Neural progenitor cell (in vitro differentiated cells): ENCODE measurements at places on chromosomes 3 and 15.
A peak's percentile ranks its signal among the peaks of the same experiment; 100 is the strongest.

DNA sequence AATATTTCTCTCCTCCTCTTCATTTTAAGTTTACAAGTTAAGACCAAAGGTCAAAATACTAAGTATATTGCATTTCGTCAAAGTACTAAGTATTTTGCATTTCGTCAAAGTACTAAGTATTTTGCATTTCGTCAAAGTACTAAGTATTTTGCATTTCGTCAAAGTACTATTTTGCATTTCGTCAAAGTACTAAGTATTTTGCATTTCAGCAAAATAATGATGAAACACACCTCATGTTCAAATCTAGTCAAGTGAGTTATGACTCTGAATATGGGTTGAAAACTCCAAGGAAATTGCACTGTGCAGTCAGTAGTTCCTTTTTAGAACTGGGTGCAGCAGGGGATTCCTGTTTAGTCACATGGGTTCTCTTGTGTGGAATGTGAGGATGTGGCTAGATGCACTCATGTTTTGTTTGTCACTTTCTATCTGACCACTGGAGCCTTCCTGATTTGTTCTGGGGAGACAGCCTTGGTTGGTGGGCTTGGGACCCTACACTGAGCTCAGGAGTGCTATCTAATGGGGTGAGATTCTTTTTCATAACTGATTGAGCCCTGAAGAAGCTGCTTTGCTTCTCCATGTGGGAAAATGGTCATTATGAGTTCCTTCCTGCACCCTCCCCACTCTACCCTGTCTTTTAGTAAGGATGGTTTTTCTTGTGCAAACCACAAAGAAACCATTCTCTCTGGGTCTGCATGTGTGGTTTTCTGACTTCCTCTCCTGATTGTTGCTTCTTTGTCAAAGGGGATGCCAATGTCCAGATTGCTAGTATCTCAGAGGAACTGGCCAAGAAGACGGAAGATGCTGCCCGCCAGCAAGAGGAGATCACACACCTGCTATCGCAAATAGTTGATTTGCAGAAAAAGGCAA is 73.4 kb downstream of the CCK start:
- DNase-seq, result no peak

- no peak for DNase-seq
These were observed 90.1 kb upstream of the PRR23C start for GRCh38 chr3:139134678-139135372.

DNA sequence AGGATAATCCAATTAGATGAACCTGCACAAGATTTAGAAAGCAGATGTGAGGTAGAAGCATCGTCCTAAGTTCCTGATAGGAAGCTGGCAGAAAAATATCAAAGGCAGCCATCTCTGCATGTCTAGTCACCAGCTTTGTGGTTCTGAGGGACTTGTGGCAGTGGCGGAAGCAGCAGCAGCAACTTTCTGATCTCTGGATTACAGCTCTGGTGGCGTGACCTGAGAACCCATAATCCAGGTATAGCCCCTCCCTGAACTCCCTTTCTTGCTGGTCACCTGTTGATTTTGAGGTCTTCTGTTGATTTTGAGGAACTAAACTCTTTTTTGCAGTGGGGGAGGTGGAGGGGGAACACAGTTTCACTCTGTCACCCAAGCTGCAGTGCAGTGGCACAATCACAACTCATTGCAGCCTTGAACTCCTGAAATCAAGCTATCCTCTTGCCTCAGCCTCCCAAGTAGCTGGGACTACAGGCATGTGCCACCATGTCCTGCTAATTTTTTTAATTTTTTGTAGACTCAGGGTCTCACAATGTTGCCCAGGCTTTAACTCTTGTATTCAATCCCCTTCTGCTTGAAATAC is 7.9 kb downstream of the FSIP1 start:
- DNase-seq, result no peak

- no peak for DNase-seq
These were observed 30.8 kb downstream of the MUC20 start for GRCh38 chr3:195751560-195751959.

DNA sequence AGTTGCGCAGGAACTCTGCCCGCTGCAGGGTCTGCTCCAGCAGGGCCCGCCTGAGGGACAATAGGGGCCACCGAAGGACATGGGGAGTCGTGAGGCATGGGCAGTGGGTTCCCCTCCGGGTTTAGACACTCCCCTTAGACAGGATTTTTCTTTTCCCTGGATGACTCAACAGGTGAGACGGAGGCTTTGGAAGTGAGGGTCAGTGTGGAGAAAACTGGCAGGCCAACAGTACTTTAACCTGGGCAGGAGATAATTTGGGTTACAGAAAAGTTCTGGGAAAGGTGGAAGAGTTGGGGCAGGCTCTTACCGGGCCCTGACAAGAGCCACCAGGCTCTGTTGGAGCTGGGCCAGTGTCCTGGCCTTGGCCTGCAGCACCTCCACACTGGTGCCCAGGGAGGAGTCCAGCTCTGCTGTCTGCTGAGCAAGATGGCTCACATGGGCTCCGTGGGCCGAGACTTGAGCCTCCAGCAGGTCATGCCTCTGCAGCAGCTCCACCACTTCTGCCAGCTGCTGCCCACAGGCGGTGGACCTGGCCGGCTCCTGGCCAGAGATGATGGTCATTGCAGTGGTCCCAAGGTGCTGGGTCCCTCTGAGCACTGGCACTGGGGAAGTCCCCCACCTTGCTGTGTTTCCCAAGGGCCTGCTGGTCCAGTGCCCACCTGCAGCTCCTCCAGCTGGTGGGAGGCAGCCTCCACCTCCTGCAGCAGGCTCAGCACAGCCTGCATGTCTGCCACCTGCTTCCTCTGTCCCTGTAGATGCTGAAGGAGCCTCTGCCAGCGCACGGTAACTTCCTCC is 11.0 kb downstream of the SPTBN5 start:
- DNase-seq, result no peak

- peak; percentile 55 for DNase-seq
These were observed 161.2 kb downstream of the MINAR1 start for GRCh38 chr15:79593119-79593869.

GRCh38 chr3:39413691-39414420 is 7.3 kb downstream of the RPSA start:
- DNase-seq, result no peak

GRCh38 chr3:66934725-66935124 is 63.4 kb upstream of the KBTBD8 start:
- DNase-seq, result no peak

GRCh38 chr15:29840926-29841325 is 18.7 kb upstream of the TJP1 start:
- no peak for DNase-seq

DNA sequence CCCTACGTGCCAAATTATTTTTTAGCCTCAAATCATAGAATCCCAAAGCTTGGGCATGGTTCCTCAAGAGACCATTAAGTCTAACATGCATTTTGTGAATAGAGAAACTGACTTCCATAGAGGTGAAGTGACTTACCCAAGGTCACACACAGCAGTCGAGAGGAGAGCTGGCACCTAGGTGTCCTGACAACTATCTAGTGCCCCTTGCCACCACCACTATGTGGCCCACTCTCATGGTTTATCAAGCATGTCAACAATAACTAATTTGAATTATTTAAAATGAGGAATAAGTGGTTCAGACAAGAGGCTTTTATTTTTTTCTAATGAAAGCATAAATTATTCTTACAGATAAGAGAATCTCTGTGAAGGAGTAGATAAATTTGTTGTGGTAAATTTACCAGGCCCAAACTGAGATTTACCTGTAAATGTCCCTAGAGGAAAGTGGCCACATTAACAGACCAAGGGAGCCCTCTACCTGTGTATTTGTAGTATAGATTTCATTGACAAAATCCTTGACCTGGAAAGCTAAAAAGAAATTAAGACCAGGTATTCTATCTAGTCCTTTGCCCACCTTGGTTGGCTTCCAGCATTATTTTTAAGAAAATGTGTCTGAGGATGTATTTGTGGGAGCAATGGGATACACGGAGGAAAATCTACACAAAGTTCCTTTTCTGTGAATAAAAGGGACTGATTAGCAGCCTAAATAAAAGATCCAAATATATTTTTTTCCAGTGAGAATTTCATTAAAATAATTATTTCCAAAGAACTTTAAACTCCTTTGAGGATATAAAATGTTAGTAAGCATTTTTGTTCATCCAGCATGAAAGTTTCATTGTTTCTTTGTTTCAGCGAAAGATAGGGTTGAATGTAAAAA is 49.1 kb downstream of the IQCH start:
- peak; percentile 57 for DNase-seq

DNA sequence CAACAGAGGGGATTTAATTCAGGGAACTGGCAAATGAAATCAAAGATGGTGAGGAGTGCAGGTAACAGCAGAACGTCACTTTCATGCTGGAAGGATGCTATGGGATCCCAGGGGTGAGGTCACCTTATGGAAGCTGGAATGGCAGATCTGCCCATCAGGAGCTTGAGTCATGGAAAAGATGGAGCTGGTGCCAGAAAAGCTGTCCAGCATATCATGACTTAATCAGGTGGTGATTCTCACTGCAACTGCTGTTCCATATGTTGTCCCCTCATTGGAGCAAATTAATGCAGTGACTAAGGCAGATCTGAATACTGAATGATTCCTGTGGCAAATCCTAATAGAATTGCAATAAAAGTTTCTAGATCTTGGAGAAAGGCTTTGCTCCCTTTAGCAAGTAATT is 38.4 kb downstream of the HHLA2 start:
- no peak for DNase-seq

DNA sequence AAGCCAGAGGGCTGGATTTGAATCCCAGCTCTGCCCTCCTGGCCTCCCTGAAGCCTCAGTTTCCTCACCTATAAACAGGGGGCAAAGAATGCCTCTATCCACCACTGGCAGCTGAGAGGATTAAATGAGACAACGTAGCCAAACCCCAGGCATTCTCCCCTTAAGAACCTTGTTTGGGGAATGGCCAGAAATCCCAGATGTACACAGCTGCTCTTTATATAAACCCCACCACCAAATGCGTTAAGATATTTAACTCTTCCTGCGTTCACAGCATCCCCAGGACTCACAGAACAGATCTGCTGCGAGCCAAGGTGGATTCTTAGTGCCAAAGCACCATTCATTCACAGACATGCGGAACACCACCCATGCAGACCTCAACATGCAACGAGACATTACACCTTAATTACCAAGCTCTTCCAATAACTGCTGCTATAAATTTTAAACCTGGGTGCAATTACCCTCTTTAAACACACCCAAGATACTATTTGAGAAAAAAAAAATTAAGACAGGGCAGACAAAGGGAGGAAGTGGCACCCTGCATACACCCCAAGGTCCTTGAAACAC is 5.2 kb downstream of the TLE3 start:
- DNase-seq, result no peak

DNA sequence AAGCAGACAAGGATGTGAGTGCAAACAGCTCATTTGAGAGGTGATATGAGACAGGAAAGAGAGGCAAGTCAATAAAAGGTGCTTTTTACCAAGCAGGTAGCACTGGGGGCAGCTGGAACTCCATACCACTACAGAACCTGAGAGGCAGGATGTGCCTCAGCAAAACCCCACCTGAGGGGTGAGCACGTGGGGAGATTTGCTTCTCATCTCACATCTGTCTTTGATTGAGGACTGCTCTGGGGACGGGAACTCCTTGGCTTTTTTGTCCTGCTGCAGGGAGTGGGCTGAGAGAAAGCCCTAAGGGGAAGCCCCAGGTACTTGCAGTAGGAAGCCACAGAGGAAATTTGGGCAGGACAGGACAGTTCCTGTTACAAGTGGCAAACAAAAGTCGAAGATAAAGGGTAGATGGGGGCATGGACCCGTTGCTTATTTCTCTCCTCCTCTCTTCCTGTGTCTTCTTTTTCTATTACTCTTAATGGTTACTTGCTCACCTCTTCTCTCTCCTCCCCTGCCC is 27.1 kb downstream of the CFAP161 start:
- DNase-seq, result no peak

DNA sequence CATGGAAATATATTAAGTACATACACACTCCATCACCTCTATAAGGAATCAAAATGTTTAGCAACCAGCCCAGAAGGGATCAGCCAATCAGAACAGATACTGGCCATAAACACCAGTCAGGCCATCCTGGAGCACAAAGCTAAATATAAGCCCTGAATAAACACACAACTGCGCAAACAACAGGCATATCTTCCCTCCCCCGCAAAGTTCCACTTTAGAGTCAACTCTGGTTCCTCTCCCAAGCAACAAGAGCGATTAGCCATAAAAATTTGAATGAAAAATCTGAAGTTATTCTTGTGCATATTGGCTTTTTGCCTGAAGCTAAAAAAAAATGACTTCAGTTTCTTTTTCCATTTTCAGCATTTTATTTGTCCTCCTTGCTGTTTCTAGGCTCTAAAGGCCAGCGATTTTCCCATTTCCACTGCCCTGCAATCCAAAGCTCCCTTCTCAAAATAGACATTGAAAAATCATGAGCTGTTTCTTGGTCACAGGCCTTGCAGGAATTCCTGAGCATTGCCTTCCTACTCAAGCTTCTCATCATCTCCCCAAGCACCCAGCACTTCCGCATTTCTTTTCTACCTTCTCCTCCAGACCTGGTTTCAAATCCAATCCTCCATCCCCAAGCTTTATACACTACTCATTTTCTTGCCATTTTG is 247.9 kb downstream of the ZMAT3 start:
- DNase-seq, result no peak

GRCh38 chr3:40035177-40035576 is 225.8 kb downstream of the MYRIP start:
- DNase-seq, result no peak

- DNase-seq, result no peak
These were observed 31.8 kb downstream of the IQGAP1 start for GRCh38 chr15:90419738-90420406.

DNA sequence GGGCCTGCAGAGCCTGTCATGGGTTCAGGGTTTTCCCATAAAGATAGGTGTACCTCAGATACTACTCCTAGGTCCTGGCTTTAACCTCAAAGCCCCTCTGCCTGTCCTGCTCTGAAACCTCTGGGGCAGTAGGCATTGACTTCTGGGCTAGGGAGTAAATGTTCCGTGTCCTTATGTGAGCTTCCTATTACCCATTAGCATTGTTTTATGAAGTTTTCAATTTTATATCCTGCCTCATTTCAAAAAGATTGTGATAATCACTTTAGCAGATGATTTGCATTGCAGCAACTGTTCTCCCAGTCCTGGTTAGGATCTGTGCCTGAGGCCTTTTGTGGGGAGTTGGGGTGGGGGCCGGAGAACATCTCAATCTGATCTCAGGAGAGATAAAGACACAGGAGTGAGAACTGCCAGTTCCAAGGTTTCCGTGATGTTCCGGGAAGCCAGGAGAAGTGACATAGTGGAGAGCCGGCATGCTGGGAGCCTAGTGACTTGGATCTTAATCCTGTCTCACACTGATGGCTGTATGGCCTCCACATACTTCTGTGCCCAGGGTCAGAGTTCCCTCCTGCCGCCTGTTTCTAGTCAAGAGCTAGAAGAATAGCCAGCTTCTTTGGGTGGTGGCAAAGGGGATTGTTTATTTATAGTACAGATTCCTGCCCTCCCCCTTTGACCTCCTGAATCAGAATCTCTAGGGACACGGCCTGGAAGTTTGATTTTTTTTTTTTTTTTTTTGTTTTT is 10.6 kb downstream of the TPM1 start:
- peak; percentile 53 for DNase-seq

DNA sequence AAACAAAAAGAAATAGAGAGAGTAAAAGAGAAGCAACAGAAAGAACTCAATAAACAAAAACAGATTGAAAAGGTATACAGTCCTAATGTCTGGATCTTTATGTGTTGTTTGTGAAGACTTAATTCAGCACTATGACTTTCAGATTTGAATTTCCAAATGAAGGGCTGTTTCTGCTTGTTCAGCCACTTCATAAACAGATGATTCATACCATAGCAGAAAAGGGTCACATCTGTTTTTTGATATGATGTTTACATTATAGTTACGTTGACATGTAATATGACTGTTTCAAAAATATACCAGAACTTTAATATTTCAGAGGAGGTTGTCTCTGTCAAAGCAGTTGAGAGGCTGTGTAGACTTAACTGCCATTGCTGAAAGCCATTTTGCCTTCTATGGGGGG is 24.1 kb downstream of the ASB14 start:
- no peak for DNase-seq

GRCh38 chr3:56870436-56870835 is 68.7 kb upstream of the ARHGEF3 start:
- no peak for DNase-seq
